ENCODE measurements at places on chromosomes 6 and 20. TPM values are rescaled to one million over a fixed set of nuclear protein-coding genes. Genes with fewer than 3 reads are reported as not detected.

SLC22A7 gene
- not detected for total RNA-seq

ETV7 gene
- total RNA-seq = 15.3 TPM

SRSF12 gene
- total RNA-seq = not detected

TMC2 gene
- not detected for total RNA-seq

BMP7 gene
- total RNA-seq = not detected

PHACTR3 gene
- not detected for total RNA-seq

SEMG1 gene
- total RNA-seq = not detected

SUMO4 gene
- total RNA-seq = 10.2 TPM

PTK6 gene
- 0.74 TPM for total RNA-seq

RIPPLY2 gene
- total RNA-seq = not detected

HLA-DOA gene
- 1.5 TPM for total RNA-seq

CST2 gene
- total RNA-seq = not detected

COL20A1 gene
- not detected for total RNA-seq

IBTK gene
- 26.8 TPM for total RNA-seq

PHF3 gene
- total RNA-seq = 43.8 TPM

OPRM1 gene
- total RNA-seq = not detected

PLG gene
- total RNA-seq = 0.32 TPM

LCA5 gene
- total RNA-seq = 0.25 TPM

DEFB124 gene
- total RNA-seq = not detected
